ENCODE measurements at places on chromosomes 2 and 18.

DNA sequence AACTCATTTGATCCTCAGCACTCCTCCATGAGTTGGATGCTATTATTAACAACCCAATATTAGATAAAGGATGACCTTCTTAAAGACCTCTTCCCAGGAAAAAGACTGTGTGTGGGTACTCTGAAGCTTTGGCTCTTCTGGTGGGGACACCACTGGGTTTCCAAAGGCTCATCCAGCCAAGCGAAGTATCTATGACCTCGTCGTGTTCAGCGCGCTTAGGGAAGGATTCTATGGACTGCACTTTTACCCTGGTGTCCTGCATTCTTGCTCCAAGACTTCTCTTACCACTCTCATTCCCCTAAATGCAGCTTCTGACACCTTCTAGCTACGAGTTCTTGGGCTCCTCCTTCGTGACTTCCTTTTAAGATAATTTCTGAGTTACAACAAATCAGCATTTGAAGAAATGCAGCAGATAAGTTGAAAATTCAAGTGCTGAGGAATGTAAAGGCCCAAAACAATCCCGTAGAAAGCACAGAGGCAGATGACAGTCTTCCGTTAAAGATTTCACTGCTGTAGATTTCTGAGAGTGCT is 673 bp upstream of the HNMT start:
- DNase-seq, result no peak

GRCh38 chr2:207236156-207236935 is 70.6 kb upstream of the KLF7 start:
- no peak for DNase-seq

- DNase-seq, result no peak
These were observed 80.9 kb downstream of the SP100 start for GRCh38 chr2:230496891-230497290.

GRCh38 chr18:3872641-3873040 is 422.7 kb downstream of the TGIF1 start:
- DNase-seq, result no peak

DNA sequence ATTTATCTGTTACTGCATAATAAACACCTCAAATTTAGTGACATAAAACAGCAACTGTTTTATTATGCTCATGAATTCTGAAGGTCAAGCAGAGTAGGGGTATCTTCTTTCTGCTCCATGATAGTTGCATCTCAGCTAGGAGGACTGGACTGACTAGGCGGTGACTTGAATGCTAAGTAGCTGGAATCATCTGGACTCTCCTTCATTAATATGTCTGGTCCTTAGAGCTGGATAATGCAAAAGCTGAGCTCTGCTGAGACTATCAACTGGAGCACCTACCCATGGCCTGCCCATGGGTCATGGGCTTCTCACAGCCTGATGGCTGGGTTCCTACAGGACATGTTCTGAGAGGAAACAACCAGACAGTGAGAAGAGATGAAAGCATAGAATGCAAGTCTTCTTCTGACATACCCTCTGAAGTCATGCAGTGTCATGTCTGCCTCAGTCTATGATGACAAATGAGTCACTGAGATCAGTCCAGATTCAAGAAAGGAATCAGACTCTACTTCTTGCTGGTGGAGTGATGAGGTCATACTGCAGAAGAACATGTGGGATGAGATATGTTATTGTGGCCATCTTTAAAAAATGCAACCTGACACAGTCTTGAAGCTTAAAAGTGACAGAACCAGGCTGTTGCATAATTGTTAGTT is 174.2 kb upstream of the OSR1 start:
- no peak for DNase-seq

DNA sequence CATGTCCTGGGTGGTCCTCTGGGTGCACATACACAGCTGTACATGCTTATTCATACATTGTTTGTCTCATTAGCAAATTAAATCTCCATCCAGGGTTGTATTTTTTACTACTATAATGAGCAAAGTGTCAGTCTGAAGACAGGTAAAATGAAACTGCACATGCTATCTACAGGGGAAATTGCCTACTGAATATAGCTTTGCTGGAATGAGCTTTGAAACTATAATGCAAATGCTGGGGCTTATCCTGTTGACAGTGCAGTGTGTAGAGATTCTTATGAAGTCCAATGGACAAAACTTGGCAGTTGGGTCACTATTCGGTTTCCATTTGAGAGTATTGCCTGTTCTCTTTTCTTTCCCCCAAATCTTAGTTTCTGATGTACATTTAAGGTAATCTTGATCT is 292.8 kb upstream of the LRP1B start:
- no peak for DNase-seq

DNA sequence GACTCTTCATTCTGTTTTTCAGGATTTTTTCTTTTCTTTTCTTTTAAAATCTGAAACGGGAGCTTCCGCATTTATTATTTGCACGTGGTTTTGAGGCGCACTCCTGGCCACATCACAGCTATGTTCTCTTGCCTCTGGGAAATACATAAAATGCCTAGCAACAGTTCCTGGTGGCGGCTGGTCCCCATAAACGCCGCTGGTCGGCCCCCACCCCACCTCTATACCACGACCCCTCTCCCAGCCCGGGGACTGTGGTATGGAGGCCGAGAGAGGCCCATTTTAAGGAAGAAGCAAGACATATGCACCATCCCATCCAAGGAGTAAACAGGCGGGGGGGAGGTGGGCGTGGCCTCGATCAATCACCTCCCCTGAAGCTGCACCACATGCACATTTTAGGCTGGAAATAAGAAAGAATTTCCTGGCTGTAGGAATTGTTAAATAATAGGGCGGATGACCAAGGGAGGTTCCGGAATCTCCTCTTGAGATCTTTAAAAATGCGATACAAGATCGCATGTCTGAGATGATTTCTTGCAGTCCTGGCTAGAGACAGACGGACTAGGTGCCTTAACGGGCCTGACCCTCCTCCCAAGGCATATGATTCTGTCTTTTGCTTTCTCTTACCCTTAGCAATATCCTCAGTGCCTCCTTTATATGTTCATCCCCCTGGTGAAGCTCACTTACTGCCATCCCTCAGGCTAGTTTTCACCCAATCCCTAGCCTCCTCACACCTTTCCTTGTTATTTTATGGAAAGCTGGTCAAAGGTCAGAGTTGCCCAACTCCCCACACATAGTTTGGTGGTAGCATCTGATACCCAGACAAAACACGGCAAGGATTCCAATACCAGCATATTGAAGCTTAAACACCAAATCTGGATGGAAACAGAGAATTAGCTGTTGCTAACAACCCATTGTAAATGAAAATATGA is 82.4 kb downstream of the BCL2 start:
- DNase-seq, result no peak

DNA sequence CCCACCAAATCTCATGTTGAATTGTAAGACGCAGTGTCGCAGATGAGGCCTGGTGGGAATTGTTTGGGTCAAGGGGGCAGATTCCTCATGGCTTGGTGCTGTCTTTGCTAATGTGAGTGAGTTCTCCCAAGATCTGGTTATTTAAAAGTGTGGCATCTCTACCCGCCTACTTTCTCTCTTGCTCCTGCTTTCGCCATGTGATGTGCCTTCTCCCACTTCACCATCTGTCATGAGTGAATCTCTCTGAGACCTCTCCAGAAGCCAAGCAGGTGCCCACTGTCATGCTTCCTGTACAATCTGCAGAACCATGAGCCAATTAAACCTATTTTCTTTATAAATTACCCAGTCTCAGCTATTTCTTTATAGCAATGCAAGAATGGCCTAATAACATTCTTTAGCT is 246.6 kb upstream of the CDH20 start:
- no peak for DNase-seq

- no peak for DNase-seq
These were observed 101.3 kb downstream of the ANKRD44 start for GRCh38 chr2:197209246-197209645.

- DNase-seq, result no peak
These were observed 56.4 kb downstream of the LPIN1 start for GRCh38 chr2:11802782-11803191.

GRCh38 chr2:238985931-238986446 is 138.1 kb downstream of the TWIST2 start:
- DNase-seq, result no peak

DNA sequence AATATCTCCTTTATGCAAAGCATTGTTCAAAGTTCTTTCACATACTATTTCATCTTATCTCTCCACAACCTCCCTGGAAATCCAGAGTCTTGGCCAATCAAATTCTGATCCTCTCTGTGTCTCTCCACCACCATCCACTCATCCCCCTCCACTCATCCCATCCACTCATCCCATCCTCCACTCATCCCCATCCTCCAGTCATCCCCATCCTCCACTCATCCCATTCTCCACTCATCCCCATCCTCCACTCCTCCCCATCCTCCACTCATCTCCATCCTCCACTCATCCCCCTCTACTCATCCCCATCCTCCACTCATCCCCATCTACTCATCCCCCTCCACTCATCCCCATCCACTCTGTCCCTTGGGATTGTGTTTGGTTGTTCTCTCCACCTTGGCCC is 101.1 kb downstream of the BCL2 start:
- DNase-seq, result no peak

DNA sequence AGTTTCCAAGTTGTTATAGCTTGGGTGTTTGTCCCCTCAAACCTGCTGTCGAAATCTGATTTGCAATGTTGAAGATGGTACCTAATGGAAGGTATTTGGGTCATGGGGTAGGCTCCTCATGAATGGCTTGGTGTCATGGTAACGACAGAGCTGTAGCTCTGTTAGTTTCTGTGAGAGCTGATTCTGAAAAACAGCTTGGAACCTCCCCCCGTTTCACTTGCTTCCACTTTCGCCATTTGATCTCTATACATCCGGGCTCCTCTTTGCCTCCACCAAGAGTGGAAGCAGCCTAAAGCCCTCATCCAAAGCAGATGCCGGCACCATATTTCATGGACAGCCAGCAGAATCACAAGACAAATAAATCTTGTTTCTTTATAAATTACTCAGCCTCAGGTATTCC is 1035.1 kb upstream of the SLC39A10 start:
- DNase-seq, result no peak

DNA sequence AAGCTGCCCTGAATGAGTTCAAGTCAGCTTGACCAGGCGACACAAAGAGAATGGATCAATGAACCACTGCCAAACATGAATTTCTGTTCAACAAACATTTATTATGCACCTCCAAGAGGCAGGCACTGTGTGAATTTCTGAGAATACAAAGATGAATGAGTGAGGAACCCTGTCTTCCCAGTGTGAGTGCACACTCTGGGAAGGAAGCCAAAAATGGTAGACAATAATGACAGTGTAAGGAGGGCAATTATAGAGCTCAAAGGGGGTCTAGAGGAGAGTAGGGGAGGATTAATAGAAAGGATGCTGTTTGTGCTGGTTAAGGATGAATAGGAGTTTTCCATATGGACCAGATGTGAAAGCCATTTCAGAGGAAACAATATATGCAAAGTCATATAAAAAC is 213.4 kb downstream of the DCC start:
- no peak for DNase-seq

GRCh38 chr2:187447336-187447735 is 716 bp downstream of the CALCRL start:
- DNase-seq, result no peak

GRCh38 chr2:97707362-97708047 is 5.9 kb upstream of the ZAP70 start:
- DNase-seq, result no peak

DNA sequence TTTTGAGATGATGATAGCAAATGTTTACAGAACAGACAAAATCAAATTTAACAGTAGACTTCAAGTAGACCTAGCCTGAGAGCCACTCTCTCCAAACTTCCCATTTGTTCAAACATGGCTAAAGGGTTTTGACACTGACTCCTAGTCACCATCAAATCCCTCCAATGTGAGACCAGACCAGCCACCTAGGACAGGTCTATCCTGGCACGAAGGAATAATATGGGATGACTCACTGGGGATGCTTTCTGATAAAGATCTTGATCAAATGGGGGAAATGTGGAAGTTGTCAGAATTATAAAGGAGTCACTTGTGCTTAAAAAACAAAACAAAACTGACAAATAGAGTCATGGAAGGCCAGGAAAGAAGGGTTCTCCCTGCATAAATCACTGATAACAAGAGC is 95.7 kb downstream of the EDAR start:
- no peak for DNase-seq

DNA sequence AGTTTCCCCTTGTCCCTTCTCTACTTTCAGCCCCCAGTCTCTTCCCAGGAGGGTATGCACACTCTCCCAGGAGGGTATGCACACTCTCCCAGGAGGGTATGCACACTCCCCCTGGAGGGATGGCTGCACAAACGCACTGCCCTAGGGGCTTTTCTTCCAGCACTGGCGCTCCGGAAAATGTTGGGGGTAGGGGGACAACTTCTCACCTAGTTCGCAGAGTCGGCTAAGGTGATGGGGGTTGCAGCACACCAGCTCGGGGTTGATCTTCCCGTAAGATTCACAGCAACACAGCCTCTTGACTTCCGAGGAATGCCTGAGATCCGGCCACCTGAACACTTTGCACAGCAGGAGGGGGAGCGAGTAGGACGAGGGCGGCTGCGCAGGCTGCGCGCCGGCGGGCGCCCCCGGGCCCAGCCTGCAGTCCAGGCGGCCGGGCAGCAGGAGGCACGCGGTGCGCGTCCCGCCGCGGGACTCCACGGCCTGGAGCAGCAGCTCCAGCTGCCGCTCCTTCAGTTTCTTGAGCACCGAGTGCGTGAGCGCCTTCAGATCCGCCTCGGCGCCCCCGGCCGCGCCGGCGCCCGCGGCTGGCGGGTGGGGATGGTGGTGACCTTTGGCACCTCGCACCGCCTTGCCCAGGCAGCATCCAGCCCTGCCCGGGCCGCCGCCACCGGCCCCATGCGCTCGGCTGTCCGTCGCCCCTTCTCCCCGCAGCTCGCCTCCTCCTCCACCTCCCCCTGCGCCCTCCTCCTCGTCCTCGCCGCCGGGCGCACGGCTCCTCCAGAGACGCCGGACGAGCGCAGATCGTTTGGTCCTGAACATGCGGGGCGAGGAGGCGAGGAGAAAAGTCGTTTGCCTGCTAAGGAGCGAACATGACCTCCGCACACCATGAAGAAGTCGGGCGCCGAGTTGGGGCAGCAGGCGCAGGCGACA is 894 bp downstream of the SMAD7 start:
- no peak for DNase-seq

GRCh38 chr2:189874586-189875320 is 90.5 kb downstream of the PMS1 start:
- DNase-seq, result no peak

DNA sequence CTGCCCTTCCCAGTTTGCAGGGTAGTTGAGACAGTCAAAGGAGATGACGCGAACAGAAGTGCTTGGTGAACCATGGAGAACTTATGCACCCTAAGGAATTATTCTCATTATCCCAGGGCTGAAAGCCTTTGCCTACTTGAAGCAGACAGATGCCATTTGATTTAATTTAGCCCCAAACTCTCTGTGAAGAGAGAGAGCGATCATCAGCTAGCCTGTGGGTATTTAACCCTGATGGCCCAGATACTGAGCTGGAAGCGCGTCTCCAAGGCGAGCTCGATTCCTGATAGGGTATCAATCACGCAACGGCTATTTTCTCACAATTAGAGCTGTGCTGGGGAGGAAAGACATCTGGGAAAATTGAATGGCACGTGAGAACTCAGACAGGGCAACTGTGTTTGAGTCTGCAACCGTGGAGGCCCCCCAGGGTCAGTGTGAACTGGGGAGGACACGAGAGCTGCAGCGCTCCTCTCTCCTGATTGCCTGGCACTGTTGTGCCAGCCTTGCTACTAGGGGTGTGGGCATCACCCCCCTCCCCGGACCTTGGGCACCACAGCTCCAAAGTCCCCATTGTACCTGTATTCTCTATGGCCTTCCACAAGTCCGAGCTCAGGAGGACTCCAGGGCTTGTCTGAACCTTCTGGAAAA is 73.2 kb downstream of the CAPN13 start:
- DNase-seq, result no peak

GRCh38 chr2:2112416-2113105 is 218.5 kb downstream of the MYT1L start:
- DNase-seq, result no peak
